Activated CD8-positive, alpha-beta memory T cell treated with anti-CD3 and anti-CD28 coated beads, Interleukin-2, amount 50 U/mL, for 4 hours (primary cell): ENCODE measurements at places on chromosomes 7 and 10.
A peak's percentile ranks its signal among the peaks of the same experiment; 100 is the strongest.

- no peak for DNase-seq
Measured at GRCh38 chr7:148379677-148380076, 210.9 kb upstream of the C7orf33 start.

DNA sequence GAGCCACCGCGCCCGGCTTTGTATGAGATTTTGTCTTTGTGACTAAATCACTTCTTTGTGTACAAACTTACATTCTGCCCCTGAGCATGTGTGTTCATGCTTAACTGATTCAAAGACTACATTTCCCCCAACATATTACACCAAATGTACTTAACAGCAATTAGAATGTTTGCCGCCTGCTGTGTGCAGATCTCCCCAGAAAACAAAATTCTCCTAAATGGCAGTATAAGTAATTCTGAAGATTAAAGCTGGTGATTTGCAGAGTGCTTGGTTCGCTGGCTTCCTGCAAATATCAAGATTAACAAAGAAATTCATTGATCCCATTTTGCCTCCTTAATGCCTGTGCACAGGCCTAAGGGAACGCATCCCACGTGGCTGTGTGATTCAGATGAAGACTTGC lies 230.3 kb downstream of the GALNT17 start:
- DNase-seq = no peak

GRCh38 chr10:34262985-34263384 lies 552.1 kb downstream of the PARD3 start:
- DNase-seq = no peak

DNA sequence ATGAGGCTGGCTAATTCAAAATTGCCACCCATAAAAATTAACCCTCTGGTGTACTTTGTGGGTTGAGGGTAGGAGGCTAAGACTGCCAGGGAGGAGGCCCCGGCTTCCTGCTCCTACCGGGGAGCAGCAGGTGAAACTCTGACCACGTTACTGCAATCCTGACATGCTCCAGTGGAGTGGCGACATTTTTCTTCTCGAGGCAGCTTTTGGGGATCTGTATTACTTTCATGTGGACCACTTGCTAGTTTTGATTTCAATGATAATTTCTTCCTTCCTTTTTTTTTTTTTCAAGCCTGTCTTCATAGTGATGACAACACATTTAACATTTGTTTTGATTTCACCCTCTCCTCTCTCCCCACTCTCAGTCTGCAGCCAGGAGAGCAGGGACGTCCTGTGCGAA lies 14.6 kb downstream of the GATA3 start:
- no peak for DNase-seq

GRCh38 chr7:70156057-70156456 lies 557.8 kb downstream of the AUTS2 start:
- DNase-seq = no peak

DNA sequence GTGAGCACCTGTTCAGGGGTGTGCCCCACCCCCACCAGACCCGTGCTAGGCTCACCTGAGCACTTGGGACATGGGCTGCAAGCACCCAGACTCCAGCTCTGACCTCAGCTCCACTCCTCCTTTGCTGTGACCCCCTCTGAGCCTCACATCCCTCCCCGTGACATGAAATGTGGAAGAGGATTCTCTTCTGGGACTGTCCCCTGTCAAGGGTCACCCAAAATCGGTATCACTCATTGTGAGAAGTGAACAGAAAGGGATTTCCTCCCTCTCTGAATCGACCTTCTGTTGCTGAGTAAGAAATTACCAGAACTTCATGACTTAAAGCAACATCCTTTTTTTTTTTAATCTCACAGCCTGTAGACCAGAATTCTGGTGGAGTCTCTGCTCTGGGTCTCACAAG lies 6.2 kb upstream of the CHST15 start:
- no peak for DNase-seq

GRCh38 chr7:6162331-6162620 lies 110.1 kb downstream of the CYTH3 start:
- DNase-seq = no peak

DNA sequence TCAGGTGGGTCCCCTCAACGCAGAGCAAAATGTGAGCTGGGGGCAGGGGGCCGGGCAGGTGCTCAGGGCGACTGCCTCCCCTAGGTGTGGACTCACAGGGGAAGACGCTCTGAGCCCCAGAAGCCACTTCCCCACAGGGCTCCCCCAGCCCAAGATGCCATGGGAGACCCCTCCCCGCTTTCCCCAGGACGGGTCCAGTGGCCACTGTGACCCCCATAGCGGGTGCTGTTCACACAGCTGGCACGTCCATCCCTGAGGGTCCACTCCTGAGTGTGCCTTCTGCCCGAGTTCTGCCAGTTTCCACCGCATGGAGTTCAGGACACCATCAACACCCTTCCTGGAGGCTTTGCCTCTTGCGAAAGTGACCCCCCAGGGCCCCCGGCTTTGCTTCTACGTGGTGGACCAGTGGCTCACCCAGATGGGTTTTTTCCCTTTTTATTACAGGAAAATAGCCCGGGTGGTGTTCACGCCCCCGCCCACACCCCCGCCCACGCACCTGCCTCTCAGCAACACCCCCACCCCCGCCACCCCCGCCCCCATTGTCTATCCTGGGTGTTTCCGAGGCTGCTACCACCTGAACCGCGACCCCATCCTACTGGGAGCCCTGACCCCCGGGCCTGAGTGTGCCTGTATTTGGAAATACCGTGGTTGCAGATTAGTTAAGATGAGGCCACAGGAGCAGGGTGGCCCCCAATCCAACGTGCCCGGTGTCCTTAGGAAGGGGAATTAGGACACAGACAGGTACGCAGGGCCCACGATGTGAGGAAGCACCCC lies 32.0 kb downstream of the ADAP1 start:
- peak; percentile 52 for DNase-seq

- DNase-seq = no peak
Measured at GRCh38 chr7:99305473-99306260, 20.0 kb upstream of the ARPC1A start.

DNA sequence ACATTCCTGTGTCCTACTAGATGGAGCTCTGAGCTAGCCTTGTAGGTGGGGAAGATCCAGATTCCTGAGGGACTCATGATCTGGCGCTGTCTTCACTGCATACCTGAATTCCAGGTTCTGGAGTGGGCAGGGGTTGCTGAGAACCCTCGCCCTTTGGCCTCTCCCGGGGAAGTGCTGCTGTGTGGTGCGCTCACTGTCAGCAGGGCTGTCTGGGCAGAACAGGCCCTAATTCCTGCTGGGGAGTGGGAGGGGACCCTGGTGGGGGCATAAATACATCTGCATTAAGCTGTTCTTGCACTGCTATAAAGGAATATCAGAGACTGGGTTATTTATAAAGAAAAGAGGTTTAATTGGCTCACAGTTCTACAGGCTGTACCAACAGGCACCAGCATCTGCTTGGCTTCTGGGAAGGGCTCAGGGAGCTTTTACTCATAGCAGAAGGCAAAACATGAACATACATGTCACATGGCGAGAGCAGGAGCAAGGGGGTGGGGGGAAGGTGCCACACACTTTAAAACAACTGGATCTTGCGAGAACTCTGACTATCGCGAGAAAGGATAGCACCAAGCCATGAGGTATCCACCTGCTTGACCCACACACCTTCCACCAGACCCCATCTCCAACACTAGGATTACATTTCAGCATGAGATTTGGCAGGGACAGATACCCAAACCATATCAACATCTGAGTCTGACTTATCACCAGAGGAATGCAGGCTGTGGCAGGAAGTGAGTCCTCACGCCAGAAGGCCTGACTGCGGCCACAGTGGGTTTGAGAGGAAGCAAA lies 115.0 kb downstream of the ADCY1 start:
- no peak for DNase-seq

DNA sequence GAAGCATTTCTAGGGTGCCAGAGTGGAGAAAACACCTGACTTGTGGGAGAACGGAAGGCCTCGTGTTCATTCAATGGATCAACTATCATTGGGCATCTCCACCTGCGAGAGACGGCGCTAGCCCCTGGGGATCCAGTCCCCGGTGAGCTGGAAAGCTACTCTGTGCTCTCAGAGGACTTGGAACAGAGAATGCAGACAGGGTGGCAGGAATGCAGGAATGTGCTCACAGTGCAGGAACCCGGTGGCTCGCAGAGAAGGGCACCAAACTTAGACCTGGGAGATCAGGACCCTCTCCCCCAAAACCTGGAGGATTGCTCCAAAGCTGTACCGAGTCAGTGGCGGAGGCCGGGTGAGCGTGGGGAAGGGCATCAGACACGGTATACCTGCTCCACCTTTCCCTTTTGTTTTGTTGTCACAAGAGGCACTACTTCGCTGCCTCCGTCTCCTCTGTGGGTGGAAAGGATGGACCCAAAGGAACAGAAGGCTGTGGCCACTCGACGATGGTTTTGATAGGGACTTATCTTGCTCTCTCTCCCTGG lies 569.0 kb upstream of the C7orf33 start:
- DNase-seq = no peak

DNA sequence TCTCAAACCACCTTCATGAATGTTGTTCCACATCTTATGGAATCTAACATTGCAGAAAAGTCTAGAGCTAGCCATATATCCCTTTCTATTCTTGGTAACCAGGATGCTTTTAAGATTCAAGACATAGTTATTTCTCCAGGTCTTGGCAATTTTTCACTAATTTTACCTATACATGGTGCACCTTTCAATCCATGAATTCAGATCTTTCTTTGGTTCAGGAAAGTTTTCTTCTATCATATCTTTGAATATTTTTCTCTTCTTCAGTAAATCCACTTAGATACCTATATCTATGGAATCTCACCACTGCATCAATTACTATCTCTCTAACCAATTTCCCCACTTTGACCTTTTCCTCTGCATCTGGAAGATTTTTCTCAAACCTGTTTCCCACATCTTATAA lies 77.4 kb downstream of the PRLHR start:
- no peak for DNase-seq

GRCh38 chr10:120825878-120826769 lies 25.0 kb upstream of the WDR11 start:
- no peak for DNase-seq

- no peak for DNase-seq
Measured at GRCh38 chr10:5964736-5965135, 12.6 kb downstream of the IL15RA start.

DNA sequence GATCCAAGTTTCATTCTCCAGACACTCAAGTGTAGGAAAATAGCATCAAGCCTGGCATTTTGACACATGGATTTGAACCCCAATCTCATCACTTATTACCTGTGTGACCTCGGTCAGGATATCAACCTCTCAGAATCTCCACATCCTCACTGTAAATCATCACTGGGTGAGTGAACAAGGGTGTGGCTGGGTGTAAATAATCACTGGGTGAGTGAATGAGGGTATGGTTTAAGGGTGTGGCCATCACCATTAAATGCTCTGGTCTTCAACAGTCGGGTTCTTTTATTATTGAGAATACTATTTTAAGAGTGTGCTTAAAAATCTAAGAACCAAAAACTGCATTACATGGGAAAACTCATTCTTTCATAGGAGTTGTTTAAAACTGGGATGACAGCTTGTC lies 200.1 kb downstream of the DOCK4 start:
- no peak for DNase-seq

- no peak for DNase-seq
Measured at GRCh38 chr7:116702046-116702785, 30.2 kb downstream of the MET start.

GRCh38 chr7:117135553-117135891 lies 182.2 kb downstream of the ST7 start:
- no peak for DNase-seq

- DNase-seq = no peak
Measured at GRCh38 chr10:113056441-113057021, 106.5 kb downstream of the TCF7L2 start.

DNA sequence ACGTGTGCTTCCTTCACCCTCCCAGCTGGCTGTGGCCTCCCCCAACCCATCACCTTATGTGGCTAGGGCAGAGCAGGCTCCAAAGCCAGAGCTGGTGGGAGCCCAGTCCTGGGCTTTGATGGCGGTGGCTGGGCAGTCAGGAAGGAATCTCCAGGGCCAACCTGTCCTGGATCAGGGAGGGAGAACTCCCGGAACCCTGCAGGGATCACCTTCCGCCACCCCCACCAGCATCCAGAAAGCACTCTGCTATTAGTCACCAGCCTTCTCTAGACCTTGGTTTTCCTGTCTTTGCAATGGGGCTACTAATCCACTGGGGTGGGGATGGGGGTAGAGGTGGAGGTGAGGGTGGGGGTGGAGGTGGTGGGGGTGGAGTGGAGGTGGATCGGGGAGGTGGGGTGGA lies 139.0 kb downstream of the ZMIZ1 start:
- no peak for DNase-seq

- no peak for DNase-seq
Measured at GRCh38 chr7:21278944-21279343, 148.9 kb upstream of the SP4 start.

- DNase-seq = no peak
Measured at GRCh38 chr7:6167004-6167551, 105.3 kb downstream of the CYTH3 start.

- no peak for DNase-seq
Measured at GRCh38 chr10:65628493-65629139, 1297.2 kb upstream of the LRRTM3 start.

DNA sequence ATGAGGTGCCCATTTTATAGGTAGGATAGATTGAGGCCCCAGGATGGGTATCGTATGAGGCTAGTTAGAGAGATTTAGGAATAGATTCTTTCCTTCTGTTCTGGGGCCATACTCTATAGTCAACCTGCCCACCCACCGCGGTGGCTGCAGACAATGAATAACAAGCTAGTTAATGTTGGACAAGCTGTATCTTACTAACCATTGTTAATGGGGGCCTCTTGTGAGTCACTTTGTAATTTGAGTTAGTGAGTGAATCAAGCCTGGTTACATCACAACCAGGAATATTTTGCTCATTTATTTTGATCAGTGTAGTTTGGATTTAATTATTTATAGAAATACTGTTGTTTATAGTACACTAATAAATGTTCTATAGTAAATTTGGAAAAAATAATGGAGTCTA lies 7.3 kb downstream of the SORCS3 start:
- no peak for DNase-seq

DNA sequence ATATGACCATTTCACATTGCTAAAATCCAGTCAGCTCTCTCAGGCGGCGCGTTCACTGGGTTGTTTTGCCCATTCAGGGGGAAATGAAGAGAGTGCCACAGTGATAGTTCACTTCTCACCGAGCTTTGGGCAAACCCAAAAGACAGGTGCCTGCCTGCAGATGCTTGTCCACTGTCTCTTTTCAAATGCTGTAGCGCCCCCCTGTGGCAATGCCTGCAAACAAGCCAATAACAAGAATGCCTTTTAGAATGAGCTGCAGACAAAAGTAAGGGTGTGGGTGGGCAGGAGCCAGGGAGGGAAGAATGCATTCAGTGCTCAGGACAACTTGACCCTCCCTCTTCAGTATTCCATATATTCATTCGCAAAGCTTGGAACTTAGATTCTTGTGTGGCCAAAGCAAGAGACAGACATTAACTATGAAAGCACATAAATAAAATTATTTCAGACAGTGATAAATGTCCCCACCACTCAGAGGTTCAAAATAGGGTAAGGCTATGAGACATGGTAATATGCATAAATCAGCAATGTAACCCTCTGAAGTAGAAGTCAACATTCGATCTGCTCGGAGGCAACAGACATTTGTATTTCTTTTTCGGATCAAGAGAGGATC lies 86.9 kb downstream of the JAZF1 start:
- peak; percentile 27 for DNase-seq
